ENCODE measurements at places on chromosomes 1 and 21. TPM values are rescaled to one million over a fixed set of nuclear protein-coding genes. Genes with fewer than 3 reads are reported as not detected.

DNA sequence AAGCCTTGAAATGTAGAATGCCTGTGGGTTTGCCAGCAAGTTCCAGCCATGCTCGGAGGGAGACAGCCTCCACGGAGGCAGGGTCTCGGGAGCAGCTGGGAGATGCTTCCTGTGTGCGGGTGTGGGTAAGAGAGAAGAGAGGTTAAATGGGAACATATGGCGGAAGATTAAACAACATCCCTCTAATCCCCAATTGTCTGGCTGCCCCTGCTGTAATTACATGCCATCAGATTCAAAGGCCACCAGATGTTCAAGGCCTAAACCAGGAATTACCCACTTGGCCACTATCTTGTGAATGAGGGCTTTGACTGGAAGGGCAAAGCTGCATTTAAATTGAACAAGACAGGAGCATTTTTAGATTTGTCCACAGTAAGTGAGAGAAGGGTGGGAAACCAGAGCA is 81.4 kb upstream of the BACE2 start:
- DNase-seq = no peak

DNA sequence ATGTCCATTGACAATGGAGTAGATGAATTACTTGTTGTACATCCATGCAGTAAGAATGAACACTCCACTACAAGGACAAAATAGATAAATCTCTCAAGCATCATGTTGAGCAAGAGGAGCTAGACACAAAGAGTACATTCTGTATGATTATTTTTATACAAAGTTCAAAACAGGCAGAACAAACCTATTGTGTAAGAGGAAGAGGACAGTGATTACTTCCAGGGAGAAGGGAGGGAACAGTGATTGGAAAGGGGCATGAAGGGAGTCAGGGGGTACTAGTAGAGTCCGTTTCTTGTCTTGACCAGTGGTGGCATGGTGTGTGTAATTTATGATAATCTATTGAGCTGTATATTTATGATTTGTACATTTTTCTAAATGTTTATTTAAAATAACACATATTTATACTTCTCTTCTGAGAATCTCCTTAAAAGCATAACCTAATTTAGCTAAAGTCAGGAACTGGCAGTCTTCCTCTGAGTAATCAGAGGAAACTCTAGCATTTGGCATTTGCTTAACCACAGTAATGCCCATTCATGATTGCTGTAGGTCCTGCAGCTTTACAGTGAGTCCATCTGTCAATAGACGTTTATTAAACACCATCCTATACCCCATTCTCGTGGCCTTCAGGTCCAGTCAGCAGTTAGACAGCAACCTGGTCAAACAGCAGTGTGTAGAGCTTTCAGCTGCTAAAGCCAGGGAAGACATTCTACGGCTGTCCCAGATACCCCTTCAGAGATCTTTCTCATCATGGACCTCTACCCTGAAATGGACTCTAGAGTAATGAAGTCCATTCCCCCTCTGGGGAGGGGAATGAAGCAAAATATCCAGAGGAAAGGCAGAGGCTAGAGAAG is 114.1 kb upstream of the GALNT2 start:
- DNase-seq = no peak

Gene RAB29
- total RNA-seq = 21.6 TPM

Gene RGS7
- 0.34 TPM for total RNA-seq

GRCh38 chr1:248818505-248819374 is 7.0 kb downstream of the SH3BP5L start:
- no peak for DNase-seq

DNA sequence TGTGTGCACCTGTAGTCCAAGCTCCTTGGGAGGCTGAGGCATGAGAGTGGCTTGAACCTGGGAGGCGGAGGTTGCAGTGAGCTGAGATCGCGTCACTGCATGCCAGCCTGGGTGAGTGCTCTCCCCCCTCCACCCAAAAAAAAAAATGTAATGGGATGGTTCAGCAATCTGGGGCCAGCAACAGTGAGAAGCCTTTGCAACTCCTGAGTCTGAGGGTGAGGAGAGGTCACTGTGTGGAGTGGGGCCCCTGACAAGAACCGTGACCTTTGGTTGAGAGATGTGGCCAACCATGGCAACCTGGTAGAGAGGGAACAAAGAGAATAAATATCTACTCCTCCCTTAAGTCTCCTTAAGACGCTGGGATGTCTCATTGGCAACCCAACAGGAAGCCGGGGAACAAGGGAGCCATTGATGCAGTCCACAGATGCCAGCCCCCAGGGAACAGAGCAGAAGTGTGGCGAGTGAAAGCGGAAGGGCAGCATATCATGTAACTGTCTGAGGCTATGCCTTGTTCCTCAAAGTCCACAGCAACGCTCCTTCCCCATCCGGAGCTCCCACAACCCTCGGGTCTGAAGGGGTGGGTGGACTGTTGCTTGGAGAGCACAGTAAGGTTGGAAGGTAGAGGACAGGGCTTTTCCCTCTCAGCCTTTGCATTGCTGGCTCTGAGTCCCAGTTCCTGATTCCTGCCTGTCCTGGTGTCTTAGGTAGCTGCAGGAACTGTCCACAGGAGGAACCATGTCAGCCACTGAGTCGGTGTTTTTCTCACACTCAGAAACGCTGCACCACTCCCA is 8.3 kb downstream of the TRNP1 start:
- no peak for DNase-seq

GRCh38 chr1:227952374-227953021 is 4.8 kb upstream of the WNT9A start:
- no peak for DNase-seq

Gene UCHL5
- 22.8 TPM for total RNA-seq

Gene MYBPH
- total RNA-seq = not detected

- no peak for DNase-seq
Measured at GRCh38 chr1:113442131-113442530, 51.8 kb downstream of the MAGI3 start.

- DNase-seq = no peak
Measured at GRCh38 chr21:31743712-31744111, 11.8 kb upstream of the SCAF4 start.

DNA sequence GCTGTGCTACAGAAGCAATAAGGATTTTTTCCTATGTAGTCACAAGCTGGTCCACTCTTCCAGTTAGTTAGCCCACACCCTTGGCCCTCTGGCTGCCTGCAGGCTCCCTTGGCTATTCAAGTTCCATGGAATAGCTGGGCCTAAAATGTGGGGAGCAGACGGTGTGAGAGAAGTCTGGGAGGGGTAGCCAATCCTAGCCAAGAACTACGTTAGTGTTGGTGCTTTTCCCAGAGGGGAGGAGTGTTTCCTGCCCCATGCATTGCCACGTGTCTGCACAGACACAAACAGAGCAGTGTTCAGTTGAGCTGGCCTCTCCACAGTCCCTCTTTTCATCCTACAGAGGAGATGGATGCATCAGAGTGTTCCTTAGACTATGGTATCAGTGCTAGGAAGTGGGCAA is 59.0 kb upstream of the IPO9 start:
- no peak for DNase-seq

- DNase-seq = no peak
Measured at GRCh38 chr1:231318015-231318355, 19.7 kb downstream of the EXOC8 start.

Gene TPTE
- total RNA-seq = not detected

DNA sequence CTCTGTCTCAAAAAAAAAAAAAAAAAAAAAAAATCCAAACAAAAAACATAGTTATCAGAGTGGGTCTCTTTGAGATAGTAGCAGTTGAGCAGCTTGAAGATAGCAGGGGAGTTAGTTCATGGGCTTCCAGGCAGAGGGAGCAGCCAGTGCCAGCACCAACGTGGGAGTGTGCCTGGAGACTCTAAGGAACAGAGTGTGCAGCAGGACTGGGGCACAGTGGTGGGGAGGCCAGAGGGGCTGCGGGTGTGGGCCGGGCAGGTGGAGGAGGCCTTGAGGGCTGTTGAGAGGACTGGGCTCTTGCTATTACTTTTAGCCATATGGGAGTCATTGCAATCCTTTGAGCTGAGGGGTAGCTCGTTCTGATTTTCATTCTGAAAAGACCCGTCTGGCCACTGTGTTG is 63.8 kb downstream of the RYR2 start:
- no peak for DNase-seq

DNA sequence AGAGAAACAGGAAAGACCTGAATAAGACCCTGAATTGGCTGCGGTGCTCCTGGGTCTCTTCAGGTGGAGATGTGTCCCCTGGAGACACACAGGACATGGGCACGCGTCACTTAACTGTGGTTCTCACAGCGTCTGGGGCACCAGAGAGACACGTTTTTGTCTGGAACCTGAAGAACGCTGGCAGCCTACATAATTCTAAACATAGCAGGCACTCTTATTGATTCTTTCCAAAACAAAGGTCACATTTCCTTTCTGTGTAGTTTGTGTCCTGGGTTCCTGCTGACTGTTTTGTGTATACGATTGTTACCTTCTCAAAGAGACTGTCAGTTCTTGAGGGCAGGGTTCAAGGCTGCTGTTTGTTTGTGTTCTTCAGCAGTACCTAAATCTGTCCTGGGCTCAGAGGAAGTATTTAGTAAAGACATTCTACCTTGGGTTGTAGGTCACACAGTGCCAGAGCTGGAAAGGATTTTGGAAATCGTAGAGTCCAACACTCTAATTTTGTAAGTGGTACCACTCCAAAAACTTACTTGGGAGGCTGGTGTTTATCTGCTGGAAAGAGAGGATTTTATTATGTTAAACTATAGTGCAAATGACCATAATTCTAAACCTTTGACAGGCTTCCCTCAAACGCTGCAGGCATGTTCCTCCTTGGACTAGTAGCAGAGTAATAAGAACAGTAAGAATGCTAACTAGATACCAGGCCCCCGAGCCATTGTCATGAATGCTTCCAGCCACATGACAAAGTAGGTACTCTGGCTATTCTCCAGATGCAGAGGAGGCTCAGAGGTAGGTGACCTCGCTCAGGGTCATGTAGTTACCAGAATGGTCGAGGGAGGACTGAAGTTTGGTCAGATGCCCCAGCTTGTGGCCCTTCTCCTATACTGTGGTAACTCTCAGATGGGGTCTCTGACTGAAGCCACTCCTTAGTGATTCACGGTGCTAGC is 164.3 kb downstream of the DHRS3 start:
- no peak for DNase-seq

GRCh38 chr21:36848730-36849274 is 117.7 kb downstream of the HLCS start:
- no peak for DNase-seq

DNA sequence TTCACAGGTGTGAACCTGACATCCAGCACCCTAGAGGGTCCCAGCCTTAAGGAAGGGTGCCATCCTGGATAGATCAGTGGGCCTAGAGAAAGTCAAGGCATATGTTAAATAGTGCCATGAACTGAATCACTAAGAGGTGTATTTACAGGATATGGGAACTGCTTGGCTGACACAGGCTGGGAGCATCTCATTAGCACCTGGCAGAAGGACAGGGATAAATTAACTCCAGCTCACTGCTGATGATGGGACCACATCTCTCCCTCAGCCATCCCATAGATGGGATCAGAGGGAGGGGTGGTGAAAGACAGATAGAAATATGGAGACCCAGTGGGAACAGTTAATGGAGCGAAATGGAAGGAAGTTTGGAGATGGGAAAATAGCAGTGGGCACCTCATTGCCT is 122.0 kb downstream of the IGSF21 start:
- DNase-seq = no peak

DNA sequence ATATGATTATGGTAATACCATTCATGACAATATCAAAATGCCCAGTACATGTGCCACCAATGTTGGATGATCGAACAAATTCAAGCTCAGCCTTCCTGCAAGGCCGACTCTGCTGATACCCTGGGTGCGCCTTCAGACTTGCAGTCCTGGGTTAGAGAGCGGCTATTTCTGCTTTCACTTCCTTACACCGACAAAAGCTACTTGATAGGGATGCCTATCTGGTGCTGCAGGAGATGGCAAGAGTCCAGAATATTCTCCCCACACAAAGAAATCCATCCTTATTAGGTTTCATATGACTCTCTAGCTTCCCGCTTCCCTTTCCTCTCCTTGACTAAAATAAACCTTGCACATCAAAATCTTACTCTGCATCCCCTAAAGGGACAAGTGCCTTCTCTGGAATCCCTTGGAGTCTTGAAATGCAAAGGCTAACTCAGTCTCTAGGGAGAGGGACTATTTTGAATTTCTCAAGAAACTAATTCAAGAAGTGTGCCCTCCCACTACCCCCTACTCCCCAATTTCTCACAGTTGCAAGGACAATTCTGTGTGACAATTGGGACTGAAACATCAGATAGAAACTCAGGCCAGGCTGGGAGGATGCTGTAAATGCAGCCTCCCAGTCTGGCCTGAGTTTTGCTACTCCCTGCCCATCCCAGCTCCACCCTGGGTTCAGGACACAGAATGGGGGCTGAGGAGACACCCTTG is 103.1 kb upstream of the USP24 start:
- DNase-seq = no peak

Gene TLCD4
- 4.0 TPM for total RNA-seq

DNA sequence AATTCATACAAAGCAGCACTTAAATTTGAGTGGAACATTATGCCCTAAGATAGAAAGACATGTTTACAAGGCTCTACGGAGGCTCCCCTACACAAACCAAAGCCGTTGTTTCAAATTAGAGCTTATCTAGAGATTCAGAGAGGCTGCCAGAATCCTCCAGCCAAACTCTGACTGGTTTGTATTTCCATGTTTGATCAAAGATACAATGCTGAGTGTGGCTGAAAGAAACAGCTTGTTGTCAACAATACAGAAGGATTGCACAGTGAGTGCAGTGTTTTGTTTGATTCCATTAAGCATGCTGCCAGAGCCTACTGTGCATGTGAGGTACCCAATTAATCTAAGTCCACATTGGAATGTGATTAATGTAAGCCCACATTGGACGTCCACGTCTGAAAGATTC is 402.7 kb downstream of the DISC1 start:
- DNase-seq = no peak

Gene S100A7
- total RNA-seq = not detected

Gene CLCA2
- total RNA-seq = not detected

- no peak for DNase-seq
Measured at GRCh38 chr1:42944246-42944928, 14.3 kb downstream of the SLC2A1 start.

Gene UBIAD1
- total RNA-seq = 10.9 TPM

Gene KRTAP21-2
- not detected for total RNA-seq

Gene ERG
- total RNA-seq = 0.34 TPM

DNA sequence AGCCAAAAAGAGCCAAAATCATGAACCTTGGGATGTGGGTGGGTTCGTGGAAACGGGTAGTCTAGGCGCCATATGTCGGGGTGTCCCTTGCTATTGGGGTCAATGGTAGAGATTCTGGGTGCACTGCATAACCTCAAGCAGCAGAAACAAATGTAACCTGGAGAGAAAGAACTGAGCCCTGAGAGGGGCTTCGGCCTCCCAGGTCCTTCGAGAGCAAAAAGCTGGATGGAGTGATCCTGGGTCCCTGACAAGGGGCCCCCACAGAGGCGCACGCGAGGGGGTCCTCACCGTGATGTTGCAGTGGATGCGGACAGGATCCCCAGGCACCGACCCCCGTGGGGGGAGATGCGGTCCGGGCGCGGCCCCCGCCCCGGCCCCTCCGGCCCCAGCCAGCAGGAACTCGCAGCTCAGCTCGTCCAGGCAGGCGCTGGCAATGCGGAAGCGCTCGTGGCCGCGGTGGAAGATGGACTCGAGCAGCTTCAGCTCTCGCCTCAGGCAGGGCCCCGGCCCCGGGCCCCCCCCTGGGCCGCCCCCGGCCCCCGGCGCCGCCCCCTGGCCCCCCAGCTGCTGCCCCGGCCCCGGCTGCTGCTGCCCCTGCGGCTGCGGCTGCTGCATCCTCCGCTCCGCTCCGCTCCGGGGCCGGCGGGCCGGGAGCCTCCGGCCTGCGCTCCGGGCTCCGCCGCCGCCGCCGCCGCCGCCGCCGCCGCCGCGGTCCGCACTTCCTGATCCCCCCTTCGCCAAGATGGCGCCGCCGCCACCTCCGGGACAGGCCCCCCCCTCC is at the start of gene UBE2Q1:
UBE2Q1 (minus strand) TSS at position 724 of the 781 bp plus-strand sequence; CDS start at position 615, 109 bp downstream.
- DNase-seq = no peak

GRCh38 chr1:222045786-222046185 is 303.9 kb upstream of the DUSP10 start:
- no peak for DNase-seq

Gene FALEC
- total RNA-seq = not detected

Gene FAM229A
- 3.4 TPM for total RNA-seq
